ENCODE measurements at places on chromosomes 11 and 22.

GRCh38 chr11:68342459-68343158, 30.2 kb downstream of the LRP5 start:
- no peak for DNase-seq

GRCh38 chr11:78138694-78139421, 568 bp downstream of the ALG8 start:
- DNase-seq: peak; percentile 7

DNA sequence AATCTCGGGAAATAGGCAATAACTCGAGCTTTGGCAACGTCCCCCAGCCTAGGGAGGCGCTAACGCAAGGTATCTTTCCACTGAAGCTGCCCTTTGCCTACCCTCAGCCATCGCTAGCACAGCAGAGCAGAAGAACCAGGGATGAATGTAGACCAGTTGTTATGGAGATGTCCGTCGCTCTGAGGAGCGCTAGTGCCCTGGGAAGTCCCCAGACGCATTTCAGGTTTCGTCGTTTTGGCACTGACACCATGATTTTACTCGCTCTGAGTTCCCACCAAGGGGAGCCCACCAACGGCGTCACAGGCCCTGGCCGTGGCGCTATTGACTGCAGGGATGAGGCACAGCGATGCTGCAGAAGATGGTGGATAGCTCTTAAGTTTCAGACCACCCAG, 22.7 kb upstream of the BDNF start:
- DNase-seq: no peak

GRCh38 chr11:110529043-110529442, 99.3 kb downstream of the FDX1 start:
- DNase-seq: no peak

- no peak for DNase-seq
Observed at GRCh38 chr22:33921525-33922348, 1.5 kb upstream of the LARGE1 start.

GRCh38 chr11:10275714-10276113, 18.3 kb downstream of the SBF2 start:
- DNase-seq: no peak
